ENCODE measurements at places on chromosomes 12 and 14.
A peak's percentile ranks its signal among the peaks of the same experiment; 100 is the strongest.

GRCh38 chr14:91186515-91187066 is 57.9 kb downstream of the GPR68 start:
- no peak for DNase-seq

GRCh38 chr14:96029089-96029645 is 10.0 kb upstream of the C14orf132 start:
- DNase-seq = no peak

DNA sequence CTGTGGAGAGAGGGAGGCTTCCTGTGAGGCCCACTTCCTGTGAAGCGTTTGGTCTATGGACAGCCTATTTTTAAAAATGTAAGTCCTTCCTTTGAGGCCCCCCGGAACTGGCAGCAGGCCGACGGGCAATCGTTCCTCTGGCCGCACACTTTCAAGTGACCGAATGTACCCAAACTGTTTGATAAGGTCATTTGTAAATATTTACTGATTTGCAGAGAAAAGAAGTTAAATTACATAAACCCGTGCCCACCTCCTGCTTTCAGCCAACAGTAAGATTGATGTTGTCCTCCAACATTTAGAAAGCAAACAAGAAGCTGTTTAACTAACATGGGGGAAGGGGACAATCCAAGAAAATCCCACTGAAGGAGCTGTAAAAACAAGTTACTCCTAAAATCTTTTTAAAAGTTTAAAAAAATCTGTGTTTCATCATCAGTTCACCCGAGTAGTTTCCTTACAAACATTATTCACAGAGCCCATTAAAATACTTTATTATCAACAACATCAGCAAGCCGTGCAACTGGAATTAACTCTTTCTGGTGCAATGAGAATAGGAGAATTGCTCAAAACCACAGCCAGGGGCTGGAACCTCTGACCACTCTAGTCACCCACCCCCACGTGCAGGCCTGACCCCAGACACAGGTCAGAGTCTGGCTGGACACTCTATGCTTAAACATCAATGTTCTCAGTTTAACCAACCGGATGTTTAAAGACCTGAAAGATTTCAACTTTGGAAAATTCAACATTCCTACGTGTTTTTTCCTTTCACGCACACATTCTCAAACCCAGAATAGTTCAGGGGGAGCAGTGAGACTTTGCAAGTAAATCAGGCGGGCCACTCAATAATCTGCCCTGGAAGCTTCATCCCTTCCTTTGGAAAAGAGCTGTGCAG is 65.3 kb downstream of the FOXN3 start:
- no peak for DNase-seq

DNA sequence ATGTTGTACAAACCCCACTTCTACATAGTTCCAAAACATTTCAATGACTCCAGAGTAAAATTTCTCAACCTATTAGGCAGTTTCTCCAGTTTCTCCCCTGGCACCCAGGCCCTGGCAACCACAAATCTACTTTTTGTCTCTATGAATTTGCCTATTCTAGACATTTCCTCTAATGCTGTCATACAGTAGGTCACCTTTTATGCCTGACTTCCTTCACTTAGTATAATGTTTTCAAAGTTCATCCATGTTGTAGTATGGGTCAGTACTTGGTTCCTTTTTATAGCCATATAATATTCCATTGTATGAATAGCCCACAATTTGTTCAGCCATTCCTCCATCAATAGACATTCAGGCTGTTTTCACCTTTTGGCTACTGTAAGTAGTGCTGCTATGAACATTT is 67.0 kb downstream of the SPRING1 start:
- DNase-seq = no peak

DNA sequence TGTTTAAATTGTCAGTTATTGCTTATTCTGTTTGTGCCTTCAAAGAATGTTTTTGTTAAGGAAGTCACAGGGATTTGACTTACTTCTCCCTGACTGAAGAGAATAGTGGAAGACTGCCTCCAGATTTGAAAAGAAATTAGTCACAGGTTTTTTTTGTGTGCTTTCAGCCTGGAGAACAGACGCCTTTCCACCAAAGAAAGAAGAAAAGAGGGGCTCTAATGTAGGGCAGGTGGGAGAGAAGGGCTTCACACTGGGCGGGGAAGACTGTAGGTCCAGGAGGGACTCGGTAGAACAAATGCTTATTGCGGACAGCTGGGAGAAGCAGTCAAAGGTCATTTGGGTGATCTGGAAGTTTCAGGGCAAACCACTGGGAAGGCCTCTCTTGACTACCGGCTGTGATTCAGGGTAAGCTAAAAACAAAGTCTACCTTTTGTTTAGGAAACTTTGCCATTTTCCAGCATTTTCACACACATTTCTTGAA is 76.8 kb downstream of the SAMD4A start:
- DNase-seq = no peak

- DNase-seq = no peak
Measured at GRCh38 chr12:39831587-39832315, 212.1 kb upstream of the ABCD2 start.

GRCh38 chr12:20446836-20447235 is 78.5 kb downstream of the PDE3A start:
- DNase-seq = no peak

DNA sequence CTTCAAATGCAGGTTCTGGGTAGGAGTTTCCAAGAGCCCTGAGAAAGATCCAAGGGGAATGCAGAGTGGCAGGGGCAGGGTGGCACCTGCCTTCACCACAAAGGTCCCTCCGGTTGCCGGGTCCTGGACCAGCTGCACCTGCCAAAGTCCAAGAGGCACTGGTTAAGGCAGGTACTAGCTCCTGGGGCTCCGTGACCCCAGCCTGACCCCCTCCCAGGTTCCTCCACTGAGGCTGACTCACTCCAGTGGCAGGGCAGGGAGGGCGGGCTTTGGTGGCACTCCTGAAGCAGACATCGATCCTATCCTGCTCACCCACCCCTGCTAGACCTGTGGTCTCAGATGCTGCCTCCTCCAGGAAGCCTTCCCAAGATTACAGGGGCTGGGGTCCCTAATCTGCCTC is 11.4 kb downstream of the RPS6KL1 start:
- no peak for DNase-seq

DNA sequence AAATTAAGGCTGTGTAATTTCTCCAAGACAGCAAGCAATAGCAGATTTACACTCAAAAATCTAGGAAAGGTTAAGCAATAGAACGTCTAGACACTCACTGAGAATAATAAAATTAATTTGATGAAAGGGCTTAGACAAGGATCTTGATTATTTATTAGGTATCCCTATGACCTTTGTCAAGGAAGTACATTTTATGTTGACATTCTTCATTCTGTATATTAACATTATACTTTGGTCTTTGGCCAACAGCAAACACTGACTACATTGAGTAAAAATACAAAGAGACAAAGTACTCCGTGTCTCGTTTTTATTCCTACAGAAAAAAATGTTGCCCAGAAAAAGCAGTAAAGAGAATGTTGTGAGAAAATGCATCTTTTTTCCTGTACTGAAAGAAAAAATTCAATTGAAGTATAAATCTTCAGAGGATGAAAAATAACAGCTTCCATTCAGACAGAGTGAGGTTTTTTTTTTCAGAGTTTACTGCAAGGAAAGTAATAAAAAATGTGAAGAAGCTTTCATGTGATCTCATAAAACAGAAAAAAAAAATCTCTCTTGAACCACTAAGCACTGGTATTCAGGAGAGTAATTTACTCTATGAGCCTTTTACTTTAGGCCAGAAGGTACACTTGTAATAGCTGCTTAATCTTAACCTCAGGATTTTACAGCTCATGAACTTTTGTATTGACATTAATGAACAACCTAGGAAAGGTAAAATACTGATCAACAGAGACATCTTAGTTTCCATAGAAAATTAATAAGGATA is 605.0 kb downstream of the FSCB start:
- DNase-seq = no peak

GRCh38 chr14:100283984-100284881 is 22.0 kb downstream of the SLC25A29 start:
- no peak for DNase-seq

- no peak for DNase-seq
Measured at GRCh38 chr12:2583642-2584401, 210.9 kb upstream of the FKBP4 start.

DNA sequence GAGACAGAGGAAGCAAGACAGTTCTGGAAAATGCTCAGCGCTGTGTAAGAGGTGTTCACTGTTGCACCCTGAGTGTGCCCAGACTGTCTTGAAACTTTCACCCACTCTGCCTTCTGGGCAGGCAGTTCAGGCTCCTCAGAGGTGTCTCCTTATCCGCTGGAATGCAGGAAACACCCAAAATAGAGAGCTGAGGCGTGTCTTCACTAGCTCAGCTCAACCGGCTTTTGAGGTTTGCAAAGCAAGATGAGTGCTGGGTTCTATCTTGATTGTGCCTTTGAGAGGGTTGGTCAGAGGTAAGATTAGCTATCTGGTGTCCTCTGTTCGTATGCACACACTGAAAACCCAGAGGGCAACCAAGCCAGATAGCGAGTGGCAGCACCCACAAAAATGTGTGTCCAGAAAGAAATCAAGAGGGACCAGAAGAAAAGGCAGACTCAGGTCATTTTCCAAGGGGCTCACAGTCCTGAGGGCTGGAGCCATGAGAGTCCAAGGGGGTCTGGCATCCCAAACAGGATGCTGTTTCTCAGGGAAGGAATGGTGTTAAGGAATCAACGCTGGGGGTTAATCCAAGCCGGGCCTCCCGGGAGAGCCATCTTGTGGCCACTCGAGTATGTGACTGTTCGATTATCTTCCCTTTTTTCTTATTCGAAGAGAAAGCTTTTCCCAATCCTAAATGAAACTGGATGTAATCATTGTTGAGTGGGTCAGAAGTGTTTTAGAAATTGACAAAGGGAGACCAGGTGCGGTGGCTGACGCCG is 47.1 kb downstream of the TBX3 start:
- no peak for DNase-seq

GRCh38 chr14:101889366-101889765 is 75.0 kb upstream of the DYNC1H1 start:
- no peak for DNase-seq

DNA sequence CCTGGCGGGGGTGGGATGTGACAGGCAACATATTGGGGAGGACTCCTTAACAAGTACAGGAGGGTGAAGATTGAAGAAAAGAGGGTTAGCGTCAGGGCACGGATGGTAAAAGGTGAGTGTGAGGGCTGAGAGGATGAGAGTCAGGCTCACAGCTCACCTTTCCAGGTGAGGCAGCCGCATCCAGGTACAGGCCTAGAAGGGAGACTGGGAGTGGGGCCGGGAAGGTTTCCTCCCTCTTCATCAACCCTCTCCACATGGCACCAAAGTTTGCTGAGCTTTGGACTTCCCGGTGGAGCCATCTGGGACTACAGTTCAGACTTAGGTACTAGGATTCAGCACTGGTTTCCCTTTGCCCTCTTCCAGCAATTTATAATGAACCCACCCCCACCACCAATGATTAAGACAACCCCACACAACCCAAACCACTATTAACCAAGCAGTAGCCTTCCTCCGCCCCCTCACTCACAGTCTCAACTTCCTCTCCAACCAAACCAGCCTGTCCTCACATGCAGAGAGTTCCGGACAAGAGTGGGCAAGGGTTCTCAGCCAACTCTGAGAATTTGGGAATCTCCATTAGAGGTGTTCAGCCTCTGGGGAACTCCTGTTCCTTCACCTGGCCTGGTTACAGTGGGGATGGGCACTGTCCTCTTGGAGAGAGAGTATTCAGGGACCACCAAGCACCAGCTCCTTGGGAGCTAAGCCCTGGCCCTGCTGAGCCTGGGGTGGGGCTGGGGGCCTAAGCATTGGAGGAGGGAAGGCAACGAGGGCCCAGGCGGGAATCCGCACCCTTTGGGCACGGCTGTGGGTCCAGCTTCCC is 2.4 kb upstream of the HOXC4 start:
- no peak for DNase-seq

DNA sequence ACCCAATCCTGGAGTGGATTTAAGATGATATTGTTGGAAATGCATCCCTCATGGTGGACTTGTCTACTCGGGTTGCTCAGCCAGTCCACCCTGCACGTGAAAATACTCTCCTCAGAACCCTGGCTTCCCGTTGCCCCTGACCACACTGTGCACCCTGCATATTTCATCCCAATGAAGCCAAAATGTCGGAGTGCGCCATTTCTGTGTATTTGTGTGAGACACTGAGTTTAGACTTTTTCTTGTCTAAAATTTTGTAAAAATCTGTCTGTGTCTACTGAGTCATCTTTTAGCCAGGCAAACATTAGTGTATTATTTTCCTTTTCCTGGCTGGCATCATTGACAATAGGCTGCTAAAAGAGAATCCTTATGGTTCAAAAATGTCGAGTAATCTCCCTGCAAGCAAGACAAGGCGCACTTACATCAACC is 485 bp upstream of the PNMA1 start:
- no peak for DNase-seq

GRCh38 chr14:61568572-61569011 is 126.7 kb upstream of the HIF1A start:
- DNase-seq = peak; percentile 24

- no peak for DNase-seq
Measured at GRCh38 chr12:93772003-93772700, 95.0 kb downstream of the CRADD start.

GRCh38 chr14:68248481-68249255 is 429.1 kb downstream of the RAD51B start:
- DNase-seq = no peak

DNA sequence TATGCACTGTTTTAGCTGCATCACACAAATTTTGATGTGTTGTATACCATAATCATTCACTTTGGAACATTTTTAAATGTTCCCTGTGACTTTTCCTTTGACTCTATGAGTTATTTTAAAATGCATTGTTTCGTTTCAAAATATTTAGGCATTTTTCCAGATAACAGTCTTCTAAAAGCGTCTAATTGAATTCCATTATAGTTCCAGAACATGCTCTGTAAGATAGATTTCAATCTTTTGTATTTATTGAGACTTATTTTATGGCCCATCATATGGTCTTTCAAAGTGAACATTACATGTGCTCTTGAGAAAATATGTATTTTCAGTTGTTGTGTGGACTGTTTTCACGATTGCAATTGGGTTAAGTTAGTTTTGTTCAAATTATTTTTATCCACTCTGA is 98.7 kb upstream of the ARHGAP5 start:
- no peak for DNase-seq

- DNase-seq = no peak
Measured at GRCh38 chr12:47249082-47249481, 169.3 kb upstream of the AMIGO2 start.

DNA sequence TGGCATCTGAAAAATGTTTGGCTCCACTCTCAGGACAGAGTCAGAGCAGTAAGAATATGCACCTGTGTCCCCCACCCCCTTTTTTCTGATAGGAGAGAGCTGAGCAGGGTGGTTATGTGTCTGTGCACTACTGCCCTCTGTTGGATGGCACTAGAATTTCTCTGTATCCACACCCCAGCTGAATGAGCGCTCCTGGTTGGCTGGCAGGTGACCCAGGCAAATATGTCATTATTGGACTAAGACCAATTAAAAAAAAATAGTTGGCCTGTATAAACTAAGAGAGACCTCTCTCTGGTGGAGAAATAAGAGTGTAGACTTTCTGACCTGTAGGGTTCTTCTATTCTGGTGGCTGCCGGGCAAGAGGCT is 107.0 kb downstream of the PTCSC3 start:
- DNase-seq = no peak
